ENCODE measurements at places on chromosomes 7 and 10.

- DNase-seq, result no peak
Measured at GRCh38 chr7:64498270-64498669, 64.6 kb downstream of the ZNF680 start.

DNA sequence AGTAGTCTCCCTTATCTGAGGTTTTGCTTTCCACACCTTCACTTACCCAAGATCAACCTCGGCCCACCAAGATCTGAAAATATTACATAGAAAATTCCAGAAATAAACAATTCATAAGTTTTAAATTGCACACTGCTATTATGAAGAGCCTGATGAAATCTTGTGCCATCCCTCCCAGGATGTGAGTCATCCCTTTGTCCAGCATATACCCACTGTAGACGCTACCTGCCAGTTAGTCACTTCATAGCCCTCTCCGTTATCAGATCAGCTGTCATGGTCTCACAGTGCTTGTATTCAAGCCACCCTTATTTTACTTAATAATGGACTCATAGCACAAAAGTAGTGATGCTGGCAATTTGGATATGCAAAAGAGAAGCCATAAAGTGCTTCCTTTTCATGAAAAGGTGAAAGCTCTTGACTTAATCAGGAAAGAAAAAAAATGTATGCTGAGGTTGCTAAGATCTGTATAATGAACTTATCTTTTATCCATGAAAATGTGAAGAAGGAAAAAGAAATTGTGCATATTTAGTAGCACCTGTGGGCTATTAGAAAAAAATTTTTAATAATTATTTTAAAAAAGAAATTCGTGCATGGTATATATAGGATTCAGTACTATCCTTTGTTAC is 9.8 kb upstream of the MRPS16 start:
- DNase-seq, result no peak

GRCh38 chr10:30986053-30986555 is 45.6 kb downstream of the ZNF438 start:
- no peak for DNase-seq

DNA sequence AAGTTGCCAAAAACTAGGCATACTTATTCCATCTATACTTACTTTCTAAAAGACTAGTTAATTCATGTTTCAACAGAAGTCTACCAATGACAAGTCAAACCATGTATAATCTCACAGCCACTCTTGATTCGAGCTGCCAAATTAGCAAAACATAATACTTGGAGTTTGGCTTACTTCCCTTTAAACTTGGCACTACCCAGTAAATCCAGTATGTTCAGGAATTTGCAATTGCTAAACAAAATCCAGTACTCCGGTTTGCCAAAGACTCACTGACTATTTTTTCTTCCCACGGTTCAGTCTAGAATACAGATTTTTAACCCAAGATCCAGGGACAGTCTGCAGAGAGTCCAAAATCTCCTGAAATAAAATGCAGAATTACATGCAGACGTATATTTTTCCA is 4.6 kb downstream of the OAT start:
- no peak for DNase-seq

DNA sequence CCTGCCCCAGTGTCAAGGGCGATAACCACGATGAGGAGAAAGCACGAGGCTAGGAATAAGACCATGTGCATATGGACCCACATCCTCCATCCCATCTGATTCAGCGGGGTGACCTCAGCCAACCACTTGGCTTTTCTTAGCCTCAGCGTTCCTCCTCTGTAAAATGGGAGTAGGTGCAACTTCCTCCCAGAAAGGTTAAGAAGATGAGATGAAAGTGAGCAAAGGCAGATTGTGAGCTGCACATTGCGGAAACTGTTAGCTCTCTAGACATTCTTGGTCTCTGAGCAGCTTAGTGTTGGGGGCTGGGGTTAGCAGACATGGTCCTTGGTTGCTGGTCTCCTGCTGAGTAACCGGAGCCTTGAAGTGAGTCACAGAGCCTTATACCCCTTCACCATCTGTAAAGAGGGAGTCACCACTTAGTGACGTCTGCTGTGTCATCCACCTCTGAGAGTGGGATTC is 497.3 kb upstream of the GALNT17 start:
- no peak for DNase-seq

- no peak for DNase-seq
Measured at GRCh38 chr7:86644282-86645224, 844 bp downstream of the GRM3 start.

GRCh38 chr7:104275900-104276299 is 52.5 kb upstream of the LHFPL3 start:
- DNase-seq, result no peak

DNA sequence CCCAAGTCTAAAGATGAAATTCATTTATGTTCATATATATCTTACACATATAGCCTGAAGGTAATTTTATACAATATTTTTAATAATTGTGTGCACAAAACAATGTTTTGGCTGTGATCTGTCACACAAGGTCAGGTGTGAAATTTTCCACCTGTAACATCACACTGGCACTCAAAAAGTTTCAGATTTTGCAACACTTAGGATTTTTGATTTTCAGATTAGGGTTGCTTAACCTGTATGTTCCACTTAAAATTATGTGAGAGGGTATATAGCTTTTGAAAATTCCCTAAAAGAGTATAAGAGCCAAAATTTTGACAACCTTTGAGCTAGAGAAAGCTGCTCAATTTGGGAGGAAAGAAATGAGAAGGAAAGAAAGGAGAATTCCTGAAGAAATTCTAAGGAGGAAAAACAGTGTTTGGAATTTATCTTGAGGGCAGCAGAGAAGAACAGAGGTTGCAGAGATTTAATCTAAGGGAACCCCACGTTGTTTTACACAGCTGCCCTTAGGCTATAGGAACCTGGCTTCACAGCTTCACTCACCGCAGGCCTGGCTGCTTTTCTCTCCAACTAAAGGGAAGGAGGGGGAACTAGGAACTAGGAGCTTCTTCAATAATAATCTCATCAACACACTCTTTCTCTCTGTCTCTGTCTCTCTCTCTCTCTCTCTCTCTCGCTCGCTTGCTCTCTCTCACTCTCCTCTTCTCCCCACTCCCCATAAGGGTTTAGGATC is 8.5 kb downstream of the VOPP1 start:
- no peak for DNase-seq

DNA sequence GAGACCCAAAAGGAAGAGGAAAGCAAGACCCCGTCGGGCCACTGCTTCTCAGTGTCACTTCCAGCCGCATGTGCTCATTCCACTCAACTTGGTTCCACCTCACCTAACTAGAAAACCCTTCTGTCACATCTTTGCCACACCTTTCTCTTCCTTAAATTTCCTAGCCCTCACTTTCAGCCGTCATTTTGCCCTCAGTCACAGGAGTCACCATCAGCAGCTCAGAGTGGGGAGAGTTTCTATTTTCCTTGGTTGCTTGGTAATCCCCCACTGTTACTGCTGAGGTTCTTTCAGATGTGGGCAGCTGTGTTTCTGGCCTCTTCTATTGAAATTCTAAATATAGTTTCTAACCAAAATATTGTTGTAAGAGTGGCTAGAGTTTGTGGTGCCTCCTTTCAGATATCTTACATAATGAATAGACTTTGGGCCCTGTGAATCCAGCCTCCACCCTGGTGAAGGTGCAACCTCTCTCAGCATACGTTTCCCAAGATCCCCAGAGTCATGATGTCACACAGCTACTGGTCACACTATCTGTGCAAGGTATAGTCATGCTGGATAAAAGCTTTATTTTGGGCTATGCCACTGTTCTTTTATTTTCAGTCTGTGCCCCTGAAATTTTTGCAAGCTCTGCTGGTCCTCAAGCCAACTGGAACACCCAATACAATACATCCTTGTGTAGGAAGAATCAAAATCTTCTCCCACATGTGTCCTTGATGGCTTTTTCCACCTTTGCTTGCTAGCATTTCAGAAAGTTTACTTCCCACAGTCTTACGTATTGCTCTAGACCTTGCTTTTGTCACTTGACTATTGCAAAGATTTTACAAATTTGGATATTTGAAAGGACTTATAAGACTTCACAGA is 9.2 kb downstream of the AGBL3 start:
- DNase-seq, result no peak

DNA sequence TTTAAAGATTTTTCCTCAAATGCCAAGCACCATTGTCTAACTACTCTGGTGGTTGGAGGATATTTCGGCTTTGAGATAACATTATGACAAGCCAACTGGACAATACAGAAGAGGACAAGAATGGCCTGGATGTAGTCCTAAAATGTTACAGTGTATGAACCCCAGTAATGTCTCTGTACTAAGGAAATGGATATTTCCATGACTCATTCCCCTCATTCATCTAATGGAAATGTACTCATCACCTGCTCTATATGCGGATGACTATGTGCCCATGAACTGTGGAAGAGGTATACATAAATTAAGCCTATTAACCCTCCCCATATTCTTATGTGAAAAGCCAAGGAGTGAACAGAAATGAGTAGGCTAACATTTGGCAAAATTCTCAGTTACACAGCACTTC is 207.9 kb downstream of the CACNA2D1 start:
- no peak for DNase-seq

DNA sequence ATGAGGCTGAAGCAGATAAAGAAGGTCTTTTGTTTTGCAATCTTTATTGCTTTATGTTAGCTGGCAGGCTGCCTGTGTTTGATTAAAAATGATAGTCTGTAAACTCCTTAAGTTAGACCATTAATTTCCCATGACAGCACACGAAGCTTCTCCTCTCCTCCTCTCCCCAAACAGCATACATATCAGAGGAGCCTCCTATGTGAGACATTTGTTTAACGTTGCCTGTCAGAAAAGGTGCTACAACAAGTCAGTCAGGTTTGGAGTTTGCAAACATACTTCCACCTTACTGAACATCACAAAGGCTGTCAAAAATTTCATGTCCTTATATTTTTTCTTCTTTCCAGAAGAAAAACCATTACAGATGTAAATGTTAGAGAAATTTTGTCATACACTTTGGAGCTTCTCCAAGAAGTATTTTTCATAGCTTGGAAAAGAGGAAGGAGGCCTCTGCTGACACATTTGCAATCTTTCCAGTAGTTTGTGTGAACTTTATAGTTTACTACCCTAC is 393.1 kb downstream of the EXOC4 start:
- DNase-seq, result no peak

DNA sequence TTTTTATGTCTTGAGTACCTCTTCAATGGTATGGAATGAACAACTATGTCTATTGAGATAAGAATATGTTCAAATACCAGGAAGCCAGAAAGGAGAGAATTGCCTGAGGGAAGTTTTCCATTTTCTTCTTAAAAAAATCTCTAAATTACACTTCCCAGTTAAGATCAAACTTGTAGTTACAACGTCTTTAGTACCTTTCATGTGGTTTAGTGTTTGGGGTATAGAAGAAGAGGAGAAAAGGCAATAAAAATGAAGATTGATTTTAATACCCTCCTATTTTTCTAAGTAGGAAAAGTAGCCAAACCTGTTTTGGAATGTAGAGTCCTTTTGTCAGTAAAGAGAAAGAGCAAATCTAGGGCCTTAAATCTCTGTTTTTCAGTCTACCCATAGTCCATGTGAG is 470.0 kb upstream of the SEMA3A start:
- DNase-seq, result no peak

DNA sequence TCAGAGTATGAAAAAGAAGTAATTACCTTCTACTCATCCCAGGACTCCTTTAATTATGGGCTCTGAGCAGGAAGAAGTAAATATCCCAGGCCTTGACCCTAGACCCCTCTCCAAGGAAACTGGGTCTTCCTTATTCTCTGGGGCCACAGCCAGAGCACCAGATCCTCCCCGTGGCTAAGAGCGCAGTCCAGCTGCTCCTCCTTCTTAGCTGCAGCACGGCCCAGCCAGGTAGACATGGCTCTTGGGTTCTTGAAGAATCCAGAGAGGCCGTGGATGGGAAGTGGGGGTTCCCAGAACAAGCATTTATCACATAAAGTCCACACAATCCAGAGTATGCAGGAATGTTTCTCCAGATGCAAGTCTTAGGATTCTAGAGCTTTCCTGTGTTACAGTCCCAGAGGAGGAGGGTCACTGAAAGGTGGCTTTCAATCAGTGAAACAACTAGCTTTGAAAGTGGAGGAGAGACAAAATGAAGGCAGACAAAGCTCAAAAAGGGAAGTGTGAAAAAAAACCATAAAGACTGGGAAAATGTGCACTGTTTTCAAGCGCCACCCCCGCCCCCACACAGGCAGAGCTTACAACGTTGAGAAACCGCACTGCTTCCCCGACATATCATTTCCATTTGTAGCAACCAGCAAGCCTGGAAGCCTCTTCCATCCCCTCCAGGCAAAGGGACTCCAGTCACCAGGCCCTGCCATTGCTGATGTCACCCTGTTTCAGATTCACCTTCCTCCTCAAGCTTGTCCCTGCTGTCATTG is 396.5 kb upstream of the MKI67 start:
- DNase-seq, result no peak

GRCh38 chr7:372546-372931 is 82.6 kb downstream of the FOXL3 start:
- no peak for DNase-seq

DNA sequence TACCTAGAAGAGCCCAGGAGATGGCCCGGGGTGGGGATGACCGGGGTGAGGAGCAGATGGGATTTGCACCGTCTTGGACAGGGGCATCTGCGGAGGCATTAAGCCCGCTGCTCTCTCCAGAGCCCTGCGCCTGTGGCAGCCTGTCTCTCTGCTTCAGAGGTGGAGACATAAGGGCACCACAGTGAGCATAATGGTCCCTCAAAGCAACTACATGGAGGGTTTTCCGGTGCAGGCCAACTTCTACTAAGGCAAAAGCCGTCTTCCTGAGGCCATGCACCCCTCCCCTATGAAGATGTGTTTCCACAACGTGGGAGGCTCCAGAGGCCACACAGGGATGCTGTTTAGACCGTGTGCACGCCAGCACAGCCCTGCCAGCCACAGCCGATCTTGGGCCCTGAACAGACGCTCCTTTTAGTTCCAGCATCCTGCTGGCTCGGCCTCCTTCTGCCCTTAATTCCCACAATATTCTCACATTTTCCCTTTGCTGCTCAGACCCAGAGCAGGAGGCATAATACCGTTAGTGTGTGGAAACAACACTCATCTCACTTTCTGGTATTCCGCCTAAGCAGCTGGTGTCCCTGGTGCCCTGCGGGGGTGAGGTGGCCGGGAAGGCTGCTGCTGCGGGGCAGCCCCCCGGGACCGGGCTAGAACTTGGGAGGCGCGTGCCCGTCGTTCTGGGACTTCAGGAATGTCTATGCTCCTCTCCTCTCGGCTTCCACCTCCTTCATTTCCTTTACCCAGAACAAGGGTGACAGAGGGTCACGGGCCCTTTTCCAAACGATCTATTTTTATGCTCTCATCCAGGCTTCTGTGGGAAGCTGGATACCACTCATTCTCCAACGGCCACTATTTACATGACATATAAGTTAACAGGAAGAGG is 266.9 kb downstream of the TNS3 start:
- DNase-seq, result no peak

DNA sequence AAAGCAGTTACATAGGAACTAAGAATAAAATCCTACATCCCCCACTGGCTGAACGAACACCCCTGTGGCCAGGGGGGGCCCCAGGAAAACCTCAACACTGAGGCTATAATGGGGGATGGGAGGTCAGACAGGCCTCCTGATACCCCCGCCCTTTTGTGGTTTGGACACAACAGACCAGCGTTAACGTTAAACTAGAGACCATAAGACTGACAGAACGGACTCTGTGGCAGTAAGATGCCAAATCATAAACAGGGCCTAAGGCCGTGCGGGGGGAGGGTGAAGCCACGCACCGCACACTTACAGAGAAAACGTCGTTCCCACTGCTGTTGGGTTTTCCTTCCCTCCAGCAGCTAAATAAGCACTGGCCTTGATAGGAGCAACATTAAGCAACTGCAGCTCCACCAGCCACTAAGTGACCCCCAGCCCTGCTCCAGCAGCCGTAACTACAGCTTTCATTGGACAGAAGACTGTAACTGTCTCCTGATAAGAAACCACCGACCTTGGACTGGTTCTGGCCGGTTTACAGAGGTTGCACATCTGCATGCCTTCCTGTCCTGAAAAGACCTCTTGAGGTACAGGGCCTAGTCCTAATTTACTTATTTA is 3.4 kb upstream of the PPP2R2D start:
- DNase-seq, result no peak

- DNase-seq, result no peak
Measured at GRCh38 chr7:64102656-64103400, 57.6 kb downstream of the ZNF727 start.

Data from stimulated activated CD8-positive, alpha-beta memory T cell treated with anti-CD3 and anti-CD28 coated beads, Interleukin-7, amount 100 ng/mL, for 1 hour (primary cell).